ENCODE measurements at places on chromosomes 6 and 20. TPM values are rescaled to one million over a fixed set of nuclear protein-coding genes. Genes with fewer than 3 reads are reported as not detected.
A peak's percentile ranks its signal among the peaks of the same experiment; 100 is the strongest.

Gene TENT5A
- total RNA-seq, result 2.4 TPM

Gene TTK
- 37.9 TPM for total RNA-seq

Gene CAGE1
- total RNA-seq, result 0.31 TPM

Gene KCNB1
- not detected for total RNA-seq

Gene ARFGEF3
- 0.53 TPM for total RNA-seq

Gene SAMD3
- total RNA-seq, result 4.6 TPM

Gene KCNK16
- not detected for total RNA-seq

Gene MPIG6B
- not detected for total RNA-seq

- peak; percentile 3 for DNase-seq
Measured at GRCh38 chr6:82040405-82041221, 206.9 kb downstream of the IBTK start.

- no peak for DNase-seq
Measured at GRCh38 chr20:31984981-31985471, 17.1 kb downstream of the XKR7 start.

DNA sequence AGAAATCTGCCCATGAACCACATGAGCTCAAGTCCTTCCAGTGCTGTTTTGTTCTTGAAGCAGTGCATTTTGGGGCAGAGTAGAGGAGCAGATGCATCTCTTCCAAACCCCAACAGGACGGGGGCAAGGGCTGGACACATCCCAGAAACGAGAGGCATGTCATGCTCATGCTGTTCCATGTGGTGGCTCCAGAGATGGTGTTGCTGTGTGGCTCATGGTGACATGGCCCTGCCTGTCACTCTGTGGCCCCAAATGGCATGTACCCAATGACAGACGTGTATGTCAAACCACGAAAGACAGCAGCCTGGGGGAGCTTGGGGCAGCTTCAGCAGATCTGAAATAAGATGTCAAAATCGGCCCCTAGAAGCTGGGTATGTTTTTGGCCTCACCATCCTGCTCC, 46.3 kb downstream of the NRN1 start:
- no peak for DNase-seq

GRCh38 chr20:25064561-25065071, 6.7 kb upstream of the ACSS1 start:
- DNase-seq, result no peak

DNA sequence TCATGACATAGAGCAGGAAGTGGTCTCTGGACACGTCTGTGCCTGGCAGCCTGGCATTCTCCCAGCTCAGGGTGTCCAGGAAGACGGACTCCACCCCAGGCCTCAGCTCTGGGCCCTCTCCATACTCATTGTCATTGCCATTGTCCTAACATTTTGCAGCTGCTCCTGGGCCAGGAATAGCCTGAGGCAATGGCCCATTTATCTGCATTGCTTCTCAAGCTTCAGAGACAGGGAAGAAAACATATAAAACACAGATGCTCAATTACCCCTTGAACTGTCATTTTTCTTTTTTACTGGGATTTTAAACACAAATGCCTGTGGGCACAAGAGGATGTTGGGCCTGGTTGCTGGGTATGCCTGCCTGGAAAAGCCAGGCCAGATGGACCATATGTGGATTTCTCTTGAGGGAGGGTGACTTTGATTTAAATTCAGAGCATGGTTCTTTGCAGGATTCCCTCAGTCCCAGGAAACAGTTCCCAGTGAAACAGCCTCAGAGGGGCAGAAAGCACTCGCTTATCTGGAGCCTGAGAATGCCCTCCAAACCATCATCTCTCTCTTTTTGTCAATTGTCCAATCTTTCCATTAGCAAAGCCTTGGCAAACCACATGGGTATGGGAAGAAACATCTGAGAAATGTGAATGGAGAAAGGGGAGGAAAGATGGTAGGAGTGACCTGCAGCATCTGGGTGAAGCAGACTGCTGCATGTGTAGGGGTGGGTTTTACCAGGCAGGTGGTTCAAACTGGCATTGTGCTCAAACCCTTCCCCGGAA, 17.9 kb downstream of the LAMP5 start:
- no peak for DNase-seq

GRCh38 chr20:60882836-60883235, 369.2 kb upstream of the CDH4 start:
- DNase-seq, result no peak

DNA sequence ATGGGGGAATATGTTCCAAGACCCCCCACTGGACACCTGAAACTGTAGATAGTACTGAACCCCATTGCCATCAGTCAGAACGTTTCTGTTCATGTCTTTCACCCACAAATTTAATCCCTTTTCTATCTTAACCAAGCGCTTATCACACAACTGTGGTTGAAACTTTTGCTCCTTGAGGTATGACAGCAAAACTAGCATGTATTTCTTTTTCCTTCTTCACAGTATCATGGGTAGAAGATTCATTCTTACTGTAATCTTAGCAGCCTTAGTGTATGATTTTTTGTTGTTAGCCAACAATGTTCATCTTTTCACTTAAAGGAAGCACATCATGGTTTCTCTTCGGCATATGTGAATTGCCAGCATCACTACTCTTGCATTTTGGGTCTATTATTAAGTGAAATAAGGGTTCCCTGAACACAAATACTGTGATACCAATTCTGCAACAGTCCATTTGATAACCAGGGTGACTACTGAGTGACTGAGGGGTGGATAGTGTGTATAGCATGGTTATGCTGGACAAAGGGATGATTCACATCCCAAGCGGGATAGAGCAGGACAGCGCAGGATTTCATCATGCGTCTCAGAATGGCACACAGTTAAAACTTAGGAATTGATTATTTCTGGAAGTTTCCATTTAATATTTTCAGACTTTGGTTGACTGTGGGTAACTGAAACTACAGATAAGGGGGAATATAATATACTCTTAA, 41.8 kb downstream of the KCNS1 start:
- no peak for DNase-seq

- DNase-seq, result no peak
Measured at GRCh38 chr6:55694148-55694547, 115.2 kb upstream of the HMGCLL1 start.

- no peak for DNase-seq
Measured at GRCh38 chr20:17498641-17499040, 32.5 kb downstream of the BFSP1 start.

DNA sequence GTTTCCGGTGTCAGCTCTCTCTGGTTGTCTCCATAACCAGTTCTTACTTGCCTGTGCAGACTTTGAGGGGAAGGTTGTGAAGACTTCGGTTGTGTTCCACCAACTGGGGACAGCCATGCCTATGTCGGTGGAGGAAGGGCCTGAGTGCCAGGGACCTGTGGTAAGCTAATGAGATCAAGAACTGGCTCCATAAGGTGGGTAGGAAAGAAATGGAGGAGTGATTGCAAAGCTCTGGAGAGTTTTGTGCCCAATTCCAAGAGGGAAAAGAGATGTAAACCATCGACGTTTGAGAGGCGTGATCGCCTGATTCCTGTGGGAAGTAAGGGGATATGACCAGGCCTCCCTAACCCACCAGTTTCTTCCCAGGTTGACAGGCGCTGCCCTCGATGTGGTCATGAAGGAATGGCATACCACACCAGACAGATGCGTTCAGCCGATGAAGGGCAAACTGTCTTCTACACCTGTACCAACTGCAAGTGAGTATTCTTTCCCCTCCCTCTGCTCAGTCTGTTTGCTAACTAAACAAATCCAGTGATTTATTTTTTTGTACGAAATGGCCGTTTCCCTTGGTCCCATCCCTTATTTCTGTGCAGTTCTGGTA, 893 bp downstream of the POLR1H start:
- DNase-seq, result no peak

GRCh38 chr20:39010496-39010895, 48.4 kb downstream of the DHX35 start:
- DNase-seq, result no peak

GRCh38 chr6:118559659-118560058, 11.6 kb downstream of the PLN start:
- no peak for DNase-seq

DNA sequence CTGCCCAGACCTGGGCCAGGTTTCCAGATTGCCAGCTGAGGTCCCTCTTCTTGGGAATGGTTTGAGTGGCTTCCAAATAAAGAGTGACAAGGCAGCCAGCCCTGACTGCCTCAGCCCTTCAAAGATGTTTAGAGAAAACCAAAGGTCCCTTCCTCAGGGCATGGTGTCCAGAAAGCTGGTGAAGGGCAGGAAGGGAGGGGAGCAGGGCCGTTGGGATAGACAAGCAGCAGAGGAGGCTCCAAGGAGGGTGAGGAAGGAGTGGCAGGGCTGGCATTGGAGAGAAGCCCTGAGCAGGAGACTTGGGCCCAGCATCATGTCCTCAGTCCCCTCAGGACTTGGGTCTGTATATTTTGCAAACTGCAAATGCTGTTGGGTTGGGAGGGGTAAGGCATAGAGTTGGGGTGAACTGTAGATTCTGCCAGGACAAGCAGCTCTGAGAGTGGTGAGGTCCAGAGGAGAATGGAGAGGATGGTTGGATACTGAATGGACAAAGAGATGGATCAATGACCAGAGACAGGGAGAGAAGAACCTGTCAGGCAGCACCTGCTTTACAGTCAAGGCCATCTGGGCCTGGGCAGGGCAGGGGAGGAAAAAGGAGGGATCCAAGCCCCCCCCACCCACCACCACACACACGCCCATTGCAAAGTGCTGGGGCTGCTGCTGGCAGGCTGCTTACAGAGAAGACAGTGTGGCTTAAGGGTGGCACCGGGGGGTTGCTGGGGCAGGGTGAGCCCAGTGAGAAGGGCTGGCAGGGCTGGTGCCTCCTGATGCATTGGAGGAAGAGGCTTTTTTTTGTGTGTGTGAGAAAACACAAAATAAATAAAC, 5.5 kb upstream of the DSN1 start:
- DNase-seq, result no peak

DNA sequence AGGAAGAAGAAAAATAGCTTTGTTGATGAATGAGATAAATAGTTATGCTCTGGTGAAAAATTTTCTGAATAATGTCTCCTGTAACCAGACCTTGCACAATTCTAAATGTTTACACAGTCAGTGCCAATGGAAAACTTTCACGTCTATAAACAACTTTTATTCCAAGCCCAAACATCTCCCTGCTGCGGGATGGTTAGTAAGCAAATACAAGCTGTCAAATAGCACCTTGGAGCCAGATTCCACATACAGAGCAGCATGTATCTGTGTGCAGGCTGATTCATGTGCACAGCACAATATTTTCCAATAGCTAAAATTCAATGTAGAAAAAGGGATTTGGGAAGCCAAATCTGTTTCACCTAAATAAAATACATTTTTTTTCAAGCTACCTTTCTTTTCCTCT, 813.3 kb downstream of the HACE1 start:
- DNase-seq, result no peak

DNA sequence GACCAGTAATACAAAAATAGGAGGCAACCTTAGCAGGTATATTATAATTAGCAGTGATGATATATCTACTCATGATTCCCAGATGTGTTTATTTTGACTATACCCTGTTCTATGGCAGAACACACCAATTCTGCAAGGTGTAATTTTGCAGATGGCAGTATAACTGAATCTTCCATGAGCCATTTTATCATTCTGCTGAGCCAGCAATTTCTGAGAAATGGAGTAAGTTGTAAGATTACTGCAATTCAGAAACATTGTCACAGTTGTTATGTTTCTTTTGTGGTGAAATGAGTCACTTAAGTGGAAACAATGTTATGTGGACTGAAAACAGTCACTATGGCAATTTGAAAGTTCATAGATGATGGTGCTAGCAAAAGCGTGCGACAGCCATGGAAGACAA, 63.7 kb upstream of the RIMS1 start:
- DNase-seq, result no peak

GRCh38 chr6:111989743-111990142, 64.2 kb upstream of the CCN6 start:
- DNase-seq, result no peak

GRCh38 chr6:2999618-3000557, at the start of gene NQO2:
Gene NQO2 (plus strand): TSS chr6:2999894. CDS start chr6:3006553, 6,659 bp downstream.
- DNase-seq, result peak; percentile 93

DNA sequence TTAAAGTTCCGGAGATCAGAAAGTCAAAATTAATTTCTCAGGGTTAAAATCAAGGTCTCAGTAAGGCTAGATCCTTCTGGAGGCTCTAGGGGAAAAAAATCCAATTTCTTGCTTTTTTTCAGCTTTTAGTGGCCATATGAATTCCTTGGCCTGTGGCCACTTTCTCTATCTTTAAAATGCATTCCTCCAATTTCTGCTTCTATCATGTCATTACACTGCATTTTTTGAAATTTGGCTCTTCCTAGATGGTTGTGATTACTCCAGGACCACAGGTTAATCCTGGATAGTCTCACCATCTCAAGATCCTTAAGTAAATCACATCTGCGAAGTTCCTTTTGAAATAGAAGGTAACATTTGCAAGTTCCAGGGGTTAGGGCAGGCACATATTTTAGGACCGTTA, 1294.9 kb upstream of the CITED2 start:
- DNase-seq, result no peak

DNA sequence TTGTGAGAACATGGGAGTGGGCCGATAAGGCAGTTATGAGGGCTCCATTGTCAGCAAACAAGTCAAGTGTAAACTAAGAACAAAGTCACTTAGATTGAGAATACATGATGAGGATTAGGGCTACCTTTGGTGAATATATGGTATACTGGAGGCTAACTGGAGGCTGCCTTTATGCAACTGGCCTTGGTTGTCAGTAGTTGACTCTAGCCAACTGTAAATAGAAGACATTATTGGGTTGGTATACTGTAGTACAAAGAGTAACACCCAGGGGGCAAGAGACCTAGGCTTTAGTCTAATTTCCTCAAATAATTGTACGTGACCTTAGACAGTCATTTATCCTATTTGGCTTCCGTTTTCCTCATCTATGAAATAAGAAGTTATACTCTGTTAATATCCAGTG, 235.2 kb downstream of the ARID1B start:
- DNase-seq, result no peak

DNA sequence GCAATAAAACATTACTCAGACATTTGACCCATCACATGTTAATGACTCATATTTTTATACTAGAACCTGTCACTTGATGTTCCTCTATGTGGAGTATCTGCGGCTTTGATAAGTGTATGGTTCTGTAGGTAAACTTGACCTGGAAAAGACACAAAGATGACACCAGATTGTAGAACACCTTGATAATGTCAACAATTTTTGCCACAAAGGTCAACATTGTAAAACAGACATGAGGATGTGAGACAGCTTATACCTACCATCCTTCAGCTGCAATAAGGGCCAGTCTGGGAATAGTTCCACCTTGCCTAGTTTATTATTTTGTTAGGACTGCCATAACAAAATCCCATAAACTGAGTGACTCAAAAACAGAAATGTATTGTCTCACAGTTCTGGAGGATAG, 202.4 kb downstream of the LMBRD1 start:
- no peak for DNase-seq

DNA sequence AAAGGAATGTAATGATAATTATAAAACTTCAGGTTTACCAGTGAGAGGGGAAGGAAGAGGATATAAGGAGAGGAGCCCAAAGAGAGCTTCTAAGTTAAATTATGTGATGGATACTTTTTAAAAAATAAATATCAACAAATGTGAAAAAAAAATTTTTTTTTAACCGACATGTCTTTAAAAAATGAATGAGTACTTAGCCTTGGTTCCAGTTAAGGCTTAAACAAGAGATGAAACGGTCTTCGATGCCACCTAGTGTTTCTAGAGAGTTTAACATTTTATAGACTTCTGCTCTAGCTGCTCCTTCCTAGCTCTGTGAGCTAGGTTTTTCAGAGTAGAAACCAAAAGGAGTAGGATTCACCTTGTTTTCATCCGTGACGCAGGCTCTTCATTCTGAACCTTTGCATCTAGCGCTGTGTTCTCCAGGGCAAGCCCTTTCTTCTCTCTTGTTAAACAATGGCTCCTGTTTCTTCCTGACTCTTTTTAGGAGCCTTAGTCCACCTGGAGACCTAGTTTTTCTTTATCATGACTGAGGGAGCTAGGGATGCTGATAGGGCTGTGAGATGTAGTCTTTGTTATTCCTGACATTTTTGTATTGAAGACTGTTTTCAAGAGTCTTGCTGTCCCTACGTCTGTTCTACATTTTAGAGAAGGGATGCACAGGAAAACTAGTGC, 42.4 kb upstream of the GNRH2 start:
- no peak for DNase-seq
